Activated CD8-positive, alpha-beta T cell treated with anti-CD3 and anti-CD28 coated beads, Interleukin-2, amount 10 ng/mL, durations not matched to agents 7 days and 5 days (primary cell): ENCODE measurements at places on chromosomes 6 and 20. TPM values are rescaled to one million over a fixed set of nuclear protein-coding genes. Genes with fewer than 3 reads are reported as not detected.

MCCD1 gene
- not detected for total RNA-seq

PACSIN1 gene
- total RNA-seq: 1.4 TPM

GRCh38 chr6:160010067-160010466 is 41.2 kb downstream of the IGF2R start:
- DNase-seq: no peak

- DNase-seq: no peak
These were observed 133.7 kb downstream of the DHX35 start for GRCh38 chr20:39095870-39096269.

GRCh38 chr20:35238735-35239134 is 12.2 kb downstream of the MMP24 start:
- DNase-seq: no peak

GRCh38 chr20:8461186-8461585 is 329.1 kb downstream of the PLCB1 start:
- DNase-seq: no peak

- peak; percentile 30 for DNase-seq
These were observed 17.5 kb downstream of the KIAA1755 start for GRCh38 chr20:38242848-38243708.

DNA sequence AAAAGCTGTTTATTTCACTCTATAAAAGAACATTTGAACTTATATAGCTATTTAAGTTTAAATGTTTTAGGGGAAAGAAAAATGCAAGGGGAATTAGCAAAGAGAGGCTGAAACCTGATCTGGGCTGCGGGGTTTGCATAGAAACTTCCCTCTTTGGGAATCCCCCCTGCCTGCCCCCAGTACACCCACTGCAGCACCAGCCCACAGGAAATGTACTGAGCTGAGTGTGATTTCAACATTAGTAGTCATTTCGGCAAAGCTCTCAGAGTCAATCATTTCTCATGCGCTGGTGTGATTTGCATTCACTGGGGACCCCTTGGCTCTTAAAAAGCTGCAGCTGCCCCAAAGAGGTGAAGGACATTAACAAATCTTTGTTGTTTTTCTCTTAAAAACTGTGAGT is 859.4 kb downstream of the MAFB start:
- no peak for DNase-seq

GLP1R gene
- not detected for total RNA-seq

DNA sequence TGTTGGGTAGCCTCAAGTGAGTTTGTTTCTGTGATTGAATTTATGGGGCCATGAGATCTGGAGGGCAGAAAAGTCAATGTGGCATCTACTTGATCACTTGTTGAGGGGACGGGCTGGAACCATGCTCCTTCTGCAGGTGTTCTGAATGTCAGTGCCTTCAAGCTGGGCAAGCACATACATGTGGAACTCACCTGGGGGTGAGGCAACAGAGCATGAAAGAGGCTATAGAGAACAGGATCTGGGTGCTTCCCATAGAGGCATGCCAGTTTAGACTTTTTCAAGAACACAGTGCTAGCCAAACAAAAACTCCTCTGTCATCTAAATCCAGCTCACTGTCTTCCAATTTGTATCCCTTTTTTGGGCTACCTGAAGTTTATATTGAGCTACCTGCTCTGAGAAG is 77.8 kb upstream of the SLC35B3 start:
- DNase-seq: no peak

- peak; percentile 69 for DNase-seq
These were observed 4.0 kb downstream of the CDKN1A start for GRCh38 chr6:36682328-36683144.

DNA sequence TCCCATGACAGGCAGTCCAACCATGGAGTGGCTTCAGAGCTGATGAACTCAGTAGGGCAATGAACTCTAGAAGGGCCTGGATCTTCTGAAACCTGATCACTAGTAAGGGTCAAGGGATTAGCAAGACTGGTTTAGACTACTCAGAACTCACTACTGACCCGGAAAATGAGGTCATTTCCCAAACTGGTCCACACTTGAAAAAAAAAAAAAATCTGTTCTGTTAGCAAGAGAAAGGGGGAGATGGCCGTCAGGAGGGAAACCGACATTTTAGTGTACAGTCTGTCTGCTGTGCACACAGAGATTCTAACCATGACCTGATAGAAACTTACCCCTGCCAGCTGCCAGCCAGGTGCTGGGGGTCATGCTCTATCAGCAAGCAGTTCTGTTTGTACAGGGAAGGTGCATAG is 262.4 kb upstream of the AGPAT4 start:
- DNase-seq: no peak

GRCh38 chr6:29791162-29791561 is 36.5 kb upstream of the HLA-G start:
- DNase-seq: no peak

DNA sequence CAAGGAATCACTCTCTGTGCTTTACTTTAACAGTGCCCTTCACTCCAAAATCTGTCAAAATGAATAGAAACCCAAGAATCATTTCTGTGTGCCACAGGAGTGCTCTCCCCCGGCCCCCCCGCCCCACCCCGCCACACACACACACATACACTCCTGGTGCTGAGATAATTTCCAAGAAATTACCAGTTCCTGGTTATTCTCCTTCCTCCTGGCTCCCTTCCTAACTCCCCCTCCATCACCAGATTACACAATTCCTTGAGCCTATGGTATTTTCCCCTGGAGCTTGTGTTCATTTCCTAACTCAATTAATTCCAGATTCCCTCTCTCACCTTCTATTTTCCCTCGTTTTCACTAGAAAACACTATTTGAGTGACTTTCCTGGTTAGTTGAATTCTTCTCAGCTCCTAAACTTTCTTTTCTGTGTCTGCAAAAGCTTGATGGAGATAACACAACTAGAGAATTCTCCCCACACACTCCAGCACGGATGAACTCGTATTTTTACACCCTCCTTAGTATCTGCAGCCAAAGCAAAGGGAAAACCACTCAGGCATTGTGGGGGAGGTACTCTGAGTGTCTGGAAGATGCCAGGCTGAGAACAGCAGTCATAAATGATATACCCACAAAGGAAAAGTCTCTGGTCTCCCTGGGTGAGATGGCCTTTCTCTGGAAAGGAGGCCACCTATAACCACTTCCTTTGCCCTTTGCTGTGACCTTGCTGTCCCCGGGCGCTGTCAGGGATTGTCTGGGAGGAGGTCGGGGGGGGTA is 1.9 kb upstream of the SLC24A3 start:
- DNase-seq: no peak

- peak; percentile 34 for DNase-seq
These were observed 18.0 kb upstream of the DEFB129 start for GRCh38 chr20:208942-209566.

TRAPPC3L gene
- not detected for total RNA-seq

GRCh38 chr6:143845033-143845432 is 1.9 kb downstream of the LTV1 start:
- DNase-seq: no peak

- DNase-seq: peak; percentile 81
These were observed 480 bp upstream of the NT5E start for GRCh38 chr6:85449388-85449817.

ZBTB46 gene
- not detected for total RNA-seq
